ENCODE measurements at places on chromosomes 16 and 17.

DNA sequence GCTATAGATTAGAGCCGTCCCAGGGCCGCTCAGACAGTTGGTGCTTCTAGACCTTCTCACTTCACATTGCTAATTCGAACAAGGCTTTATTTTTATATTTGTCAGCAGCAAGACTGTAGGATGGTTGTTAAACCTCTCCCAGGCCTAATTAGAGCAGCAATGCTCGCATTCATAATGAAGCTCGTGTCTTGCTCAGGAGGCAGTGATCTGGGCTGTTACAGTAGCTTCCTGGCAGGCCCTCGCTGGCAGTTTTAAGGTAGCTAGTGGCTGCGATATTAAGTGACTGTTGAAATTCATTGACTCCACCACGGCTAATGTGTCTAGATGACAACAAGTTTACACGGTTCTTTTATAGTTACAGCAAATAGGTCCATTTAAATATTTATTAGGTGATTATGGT lies 23.2 kb upstream of the ANKFN1 start:
- DNase-seq: no peak

GRCh38 chr17:36818134-36818825 lies 119.0 kb upstream of the LHX1 start:
- DNase-seq: no peak

GRCh38 chr16:2027024-2028010 lies 615 bp downstream of the NHERF2 start:
- no peak for DNase-seq

- no peak for DNase-seq
Measured at GRCh38 chr17:1730326-1731193, 6.1 kb downstream of the WDR81 start.

GRCh38 chr17:30031214-30031869 lies 85.3 kb upstream of the NSRP1 start:
- DNase-seq: no peak
